ENCODE measurements at places on chromosomes 5 and 9.

DNA sequence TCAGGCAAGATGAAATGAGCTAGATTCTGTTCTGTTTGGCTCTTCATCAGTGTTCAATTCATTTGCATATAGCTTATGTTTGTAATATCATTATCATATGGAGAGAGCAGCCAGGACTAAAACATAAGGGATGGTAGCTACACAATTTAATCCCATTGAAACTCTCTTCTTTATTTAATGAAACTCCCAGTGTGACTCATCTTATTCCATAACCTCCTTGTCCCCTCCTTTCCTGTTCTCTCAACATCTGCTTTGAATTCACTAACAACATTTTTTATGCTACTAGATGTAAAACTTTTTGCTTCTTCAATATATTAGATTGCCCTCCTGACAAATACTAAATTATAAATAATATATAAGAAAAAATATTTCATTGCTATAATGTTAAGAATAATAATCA lies 1823.4 kb downstream of the MAT2B start:
- no peak for DNase-seq

DNA sequence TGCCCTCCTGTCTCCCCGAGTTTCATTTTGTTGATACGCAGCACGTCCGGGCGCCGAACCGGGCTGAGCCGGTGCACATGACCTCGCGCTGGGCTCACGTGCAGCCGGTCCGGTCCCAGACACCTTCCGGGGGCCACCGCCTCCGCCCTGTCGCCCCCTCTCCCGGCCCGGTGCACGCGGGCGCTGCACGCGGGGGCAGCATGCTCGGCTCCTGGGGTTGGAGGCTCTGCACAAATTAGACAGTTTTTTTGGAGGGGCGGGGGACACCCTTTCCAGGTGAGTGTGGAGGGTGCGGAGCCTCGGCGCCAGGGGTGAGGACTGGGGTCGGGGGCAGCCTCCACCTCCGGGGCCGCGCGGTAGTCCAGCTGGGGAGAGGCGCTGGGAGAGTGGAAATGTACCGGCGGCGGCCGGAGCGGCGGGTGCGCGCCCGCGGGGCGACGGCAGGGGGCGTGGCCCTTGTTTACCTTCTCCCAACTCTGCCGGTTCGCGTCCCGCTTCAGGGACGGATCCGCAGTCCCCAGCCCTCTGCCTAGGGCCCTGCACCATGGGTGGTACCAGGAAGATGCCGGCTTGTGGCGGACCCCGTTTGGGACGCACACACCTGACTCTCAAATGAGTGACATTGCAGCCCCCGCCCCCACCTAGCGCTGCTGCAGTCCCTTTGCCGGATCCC lies 1.1 kb downstream of the JADE2 start:
- peak; percentile 66 for DNase-seq

- no peak for DNase-seq
These were observed 8.7 kb downstream of the PROP1 start for GRCh38 chr5:177987326-177987725.

DNA sequence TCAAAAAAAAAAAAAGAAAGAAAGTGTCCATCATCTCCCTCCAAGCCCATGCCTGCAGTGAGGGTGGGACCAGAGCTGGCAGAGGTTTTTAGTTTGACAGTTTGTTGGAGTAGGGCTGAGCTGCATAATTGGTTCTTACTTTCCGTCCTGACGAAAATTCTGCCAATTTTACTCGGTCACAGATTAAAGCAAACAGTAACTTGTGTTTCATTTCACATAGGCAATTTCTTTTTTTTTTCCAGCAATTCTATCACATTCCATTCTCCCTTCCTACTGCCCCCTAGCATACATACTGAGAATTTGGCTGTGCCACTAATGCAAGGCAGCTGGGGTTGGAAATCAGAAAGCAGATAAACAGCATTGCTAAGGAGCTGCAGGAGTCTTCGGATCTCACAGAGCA lies 132.4 kb downstream of the FRMD3 start:
- DNase-seq, result no peak

DNA sequence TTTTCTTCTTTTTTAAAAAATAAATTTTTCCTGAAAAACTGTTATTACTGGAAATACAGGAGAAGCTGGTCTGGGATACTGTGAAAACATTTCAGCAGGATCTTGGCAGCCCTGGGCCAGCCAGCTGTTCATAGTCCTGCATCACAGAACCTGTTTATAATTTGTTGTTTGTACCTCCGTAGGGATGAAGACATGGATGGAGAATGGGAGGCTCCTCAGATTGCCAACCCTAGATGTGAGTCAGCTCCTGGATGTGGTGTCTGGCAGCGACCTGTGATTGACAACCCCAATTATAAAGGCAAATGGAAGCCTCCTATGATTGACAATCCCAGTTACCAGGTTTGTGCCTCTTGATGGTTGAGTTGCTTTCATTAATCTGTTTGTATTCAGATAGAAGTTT lies 12.4 kb upstream of the MAML1 start:
- no peak for DNase-seq

GRCh38 chr9:15961217-15961616 lies 408.4 kb downstream of the CCDC171 start:
- no peak for DNase-seq

DNA sequence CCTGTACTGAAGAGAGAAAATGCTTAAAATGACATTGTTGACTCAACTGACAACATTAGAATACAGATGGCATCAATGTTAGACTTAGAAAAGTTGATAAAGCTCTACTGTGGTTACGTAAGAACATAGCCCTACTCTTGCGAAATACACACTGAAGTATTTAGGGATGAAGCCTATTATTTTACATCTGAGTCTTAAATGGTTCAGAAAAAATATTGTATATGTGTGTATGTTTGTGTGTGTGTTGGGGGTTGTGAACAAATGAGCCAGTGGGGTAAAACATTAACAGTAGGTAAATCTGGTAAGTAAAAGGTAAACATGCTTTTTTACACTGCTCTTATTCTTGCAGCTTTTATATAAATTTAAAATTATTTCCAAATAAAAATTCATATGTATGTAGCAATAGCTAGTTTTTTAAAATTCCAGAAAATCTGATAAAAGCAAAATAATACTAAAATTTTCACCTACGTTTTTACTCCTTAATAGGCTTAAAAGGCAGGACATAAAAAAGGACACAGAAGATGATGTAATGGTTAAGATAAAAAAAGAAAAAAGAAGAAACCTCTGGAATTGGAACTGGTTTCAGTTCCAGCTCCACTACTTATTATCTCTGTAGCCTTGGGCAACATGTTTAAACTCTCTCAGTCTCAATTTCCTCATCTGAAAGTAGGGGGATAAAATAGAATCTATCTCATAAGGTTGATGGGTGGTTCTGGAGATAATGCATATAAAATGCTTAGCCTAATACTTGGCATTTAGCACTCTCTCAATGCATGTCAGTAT lies 44.3 kb downstream of the GARNL3 start:
- DNase-seq, result no peak

- DNase-seq, result no peak
These were observed 459.7 kb downstream of the BNC2 start for GRCh38 chr9:16410601-16411280.

- DNase-seq, result no peak
These were observed 1.3 kb downstream of the NR2F1-AS1 start for GRCh38 chr5:93579692-93580062.

- no peak for DNase-seq
These were observed 74.3 kb downstream of the DCP2 start for GRCh38 chr5:113050721-113051382.

Measured in stimulated activated CD8-positive, alpha-beta memory T cell treated with anti-CD3 and anti-CD28 coated beads, Interleukin-7, amount 100 ng/mL, for 48 hours (primary cell).